ENCODE measurements at places on chromosomes 7 and 10.

DNA sequence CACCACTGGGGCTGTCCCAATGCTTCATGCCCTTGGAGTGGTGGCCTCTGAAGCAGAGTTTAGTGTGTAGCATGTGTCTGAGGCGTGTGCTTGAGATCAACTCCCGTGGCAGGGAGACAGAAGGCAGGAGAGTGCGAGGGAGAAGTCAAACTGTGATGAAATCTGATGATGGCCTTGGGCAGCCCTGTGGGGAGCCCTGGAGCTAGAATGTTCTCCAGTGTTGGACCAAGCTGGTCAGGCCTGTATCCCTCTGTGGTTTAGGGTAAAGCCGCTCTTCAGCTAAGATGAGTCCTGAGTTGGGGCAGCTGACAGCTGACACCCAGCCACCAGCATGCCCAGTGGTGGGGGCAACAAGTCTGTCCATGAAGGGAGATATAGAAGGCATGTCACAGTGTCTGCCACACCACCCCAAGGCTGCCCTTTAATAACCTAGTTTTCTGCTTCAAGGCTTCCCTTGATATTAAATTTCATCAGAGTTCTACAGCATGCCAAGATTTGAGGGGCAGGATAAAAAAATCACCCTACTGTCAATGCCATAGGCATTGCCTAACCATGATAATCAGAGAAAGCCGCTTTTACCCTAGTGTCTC lies 170.5 kb upstream of the SVIL start:
- DNase-seq: no peak

- DNase-seq: no peak
These were observed 15.1 kb upstream of the RALA start for GRCh38 chr7:39608278-39608677.

DNA sequence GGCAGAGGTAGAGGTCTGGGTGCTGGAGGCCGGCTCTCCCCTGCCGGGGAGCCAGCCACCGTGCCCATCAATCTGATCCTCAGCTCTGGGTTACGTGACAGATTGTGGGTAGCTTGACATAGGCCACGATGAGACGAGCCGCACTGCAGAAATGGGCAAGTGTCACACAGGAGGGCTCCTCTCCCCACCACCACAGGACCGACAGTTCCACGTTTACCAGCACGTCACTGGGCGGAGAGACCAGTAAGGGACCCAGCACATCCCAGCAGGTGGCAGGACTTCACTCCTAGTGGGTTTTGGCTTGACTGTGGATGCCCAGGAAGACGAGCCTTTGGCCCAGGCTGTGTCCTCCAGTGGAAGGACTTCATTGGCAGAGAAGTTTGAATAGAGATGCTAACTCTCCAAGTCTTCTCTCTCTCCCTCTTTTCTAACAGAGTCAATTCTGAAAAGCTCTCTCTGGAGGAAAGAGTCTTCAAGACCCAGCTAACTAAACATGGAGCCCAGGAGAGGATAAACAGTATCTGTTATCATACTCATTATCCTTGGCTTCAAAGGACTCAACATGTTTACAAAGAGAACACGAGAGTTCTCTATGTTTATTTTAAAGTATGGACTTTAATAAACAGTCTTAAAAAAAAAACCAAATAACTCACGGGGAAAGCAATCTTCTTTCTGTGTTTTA lies 129.3 kb upstream of the JCAD start:
- no peak for DNase-seq

- DNase-seq: no peak
These were observed 438.6 kb downstream of the TNS3 start for GRCh38 chr7:47143339-47143738.

GRCh38 chr10:98924526-98924925 lies 311.1 kb downstream of the HPSE2 start:
- DNase-seq: peak; percentile 40

GRCh38 chr7:98621573-98622482 lies 4.7 kb downstream of the NPTX2 start:
- DNase-seq: no peak

- DNase-seq: no peak
These were observed 2.8 kb downstream of the ASIC3 start for GRCh38 chr7:151051108-151051507.

- no peak for DNase-seq
These were observed 363.9 kb upstream of the MGMT start for GRCh38 chr10:129102906-129103693.

GRCh38 chr7:124257638-124258308 lies 224.9 kb upstream of the TMEM229A start:
- DNase-seq: no peak

- no peak for DNase-seq
These were observed 124.2 kb upstream of the PDLIM1 start for GRCh38 chr10:95414844-95415485.
